A549 treated with AZD2906 at 1 μM for 4 hours (cell line): ENCODE measurements at places on chromosomes 2 and 18. TPM values are rescaled to one million over a fixed set of nuclear protein-coding genes. Genes with fewer than 3 reads are reported as not detected.

Gene KIAA2012
- not detected in 5 replicates for total RNA-seq

Gene SLC14A1
- 0.14 TPM in 1 of 5 replicates, not detected in the others for total RNA-seq

Gene PROC
- 5.0 to 5.8 TPM (median 5.5 TPM) in 5 replicates for total RNA-seq

Gene RAB27B
- total RNA-seq: 11.0 to 16.7 TPM (median 13.1 TPM) in 5 replicates

Gene ACOXL
- total RNA-seq: not detected in 5 replicates

Gene STARD6
- total RNA-seq: not detected in 5 replicates

Gene ABCG8
- total RNA-seq: not detected in 5 replicates

Gene PLEK
- not detected in 5 replicates for total RNA-seq

Gene ARHGEF4
- total RNA-seq: 10.2 to 11.8 TPM (median 11.0 TPM) in 5 replicates

Gene PLEKHH2
- 1.6 to 2.1 TPM (median 1.9 TPM) in 5 replicates for total RNA-seq

Gene ARHGAP15
- not detected in 5 replicates for total RNA-seq

Gene SNTG2
- total RNA-seq: not detected in 5 replicates

Gene SERTAD2
- 9.1 to 11.4 TPM (median 9.8 TPM) in 5 replicates for total RNA-seq

Gene ZNF519
- 1.3 to 1.6 TPM (median 1.4 TPM) in 5 replicates for total RNA-seq

Gene EML4
- 22.2 to 29.7 TPM (median 24.1 TPM) in 5 replicates for total RNA-seq

Gene FASTKD1
- 17.7 to 21.9 TPM (median 19.3 TPM) in 5 replicates for total RNA-seq

Gene MYOM1
- total RNA-seq: 0.10 to 0.32 TPM (median 0.13 TPM) in 5 replicates

Gene IL18RAP
- total RNA-seq: 0.03 to 0.25 TPM (median 0.09 TPM) in 4 of 5 replicates, not detected in the other

Gene NGEF
- 13.0 to 16.8 TPM (median 15.5 TPM) in 5 replicates for total RNA-seq

Gene REG3A
- not detected in 5 replicates for total RNA-seq

Gene TRIB2
- total RNA-seq: 0.13 to 1.1 TPM (median 0.80 TPM) in 5 replicates

Gene HNMT
- 0.35 to 1.9 TPM (median 0.51 TPM) in 5 replicates for total RNA-seq

Gene NRP2
- 83.7 to 128 TPM (median 113 TPM) in 5 replicates for total RNA-seq

Gene NAT8
- total RNA-seq: not detected in 5 replicates

Gene TRIM54
- 0.82 to 1.2 TPM (median 0.95 TPM) in 5 replicates for total RNA-seq

Gene CROCC2
- not detected in 5 replicates for total RNA-seq

Gene SERPINB5
- 0.09 to 0.34 TPM (median 0.10 TPM) in 5 replicates for total RNA-seq

Gene UGT1A10
- total RNA-seq: 0.03 to 0.14 TPM (median 0.08 TPM) in 4 of 5 replicates, not detected in the other

Gene RESP18
- not detected in 5 replicates for total RNA-seq

Gene UGT1A7
- total RNA-seq: 3.4 to 5.0 TPM (median 3.5 TPM) in 5 replicates

Gene SULT1C4
- not detected in 5 replicates for total RNA-seq

Gene TRPM8
- total RNA-seq: 0.20 to 0.47 TPM (median 0.30 TPM) in 4 of 5 replicates, not detected in the other

Gene FRZB
- 0.04 to 0.13 TPM (median 0.11 TPM) in 5 replicates for total RNA-seq

Gene SLC20A1
- 141 to 164 TPM (median 145 TPM) in 5 replicates for total RNA-seq

Gene OTOF
- 0.11 to 0.26 TPM (median 0.13 TPM) in 5 replicates for total RNA-seq

Gene ADNP2
- total RNA-seq: 10.4 to 13.2 TPM (median 11.0 TPM) in 5 replicates

Gene PUM2
- total RNA-seq: 34.5 to 46.6 TPM (median 43.3 TPM) in 5 replicates

Gene ARHGEF33
- total RNA-seq: 0.02 to 0.16 TPM (median 0.03 TPM) in 3 of 5 replicates, not detected in the others

Gene CYP27A1
- total RNA-seq: 0.09 to 0.18 TPM (median 0.11 TPM) in 5 replicates

Gene RNF103
- total RNA-seq: 53.6 to 67.2 TPM (median 63.5 TPM) in 5 replicates

Gene CPO
- 0.05 to 0.11 TPM (median 0.09 TPM) in 4 of 5 replicates, not detected in the other for total RNA-seq

Gene ASXL2
- 10.1 to 14.2 TPM (median 13.2 TPM) in 5 replicates for total RNA-seq

Gene NT5DC4
- total RNA-seq: 0.06 to 0.94 TPM in 2 of 5 replicates, not detected in the others

Gene CNDP1
- 0.08 TPM in 1 of 5 replicates, not detected in the others for total RNA-seq

Gene SLC35G4
- not detected in 5 replicates for total RNA-seq

Gene KYNU
- 215 to 277 TPM (median 220 TPM) in 5 replicates for total RNA-seq
